ENCODE measurements at places on chromosomes 13 and 19.

GRCh38 chr19:18229474-18229873, 3.2 kb upstream of the PDE4C start:
- DNase-seq = no peak

DNA sequence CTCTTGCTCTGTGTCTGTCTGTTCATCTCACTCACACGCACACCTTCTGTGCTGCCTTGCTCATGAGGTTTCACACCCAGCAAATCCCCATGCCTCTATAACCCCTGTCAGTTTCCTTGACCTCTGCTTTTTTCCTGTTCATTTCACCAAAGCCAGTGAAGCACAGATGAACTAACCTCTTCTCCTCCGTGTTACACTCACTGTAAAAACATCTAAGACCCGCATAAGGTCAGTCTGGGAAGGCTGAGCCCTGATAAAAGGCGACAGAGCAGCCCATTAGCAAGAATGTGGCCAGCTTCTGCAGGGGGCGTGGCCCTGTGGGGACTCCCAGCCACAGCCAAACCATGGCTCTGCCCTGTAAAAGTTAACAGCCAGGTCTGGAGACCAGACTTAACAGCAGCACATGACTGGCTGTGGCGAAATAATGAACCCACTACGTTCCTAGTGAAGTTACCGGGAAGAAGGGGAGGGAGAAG, 42.8 kb upstream of the NPAS1 start:
- DNase-seq = no peak

- no peak for DNase-seq
These were observed 531.9 kb downstream of the KLF12 start for GRCh38 chr13:73602295-73602694.

GRCh38 chr19:7527516-7528191, 5.2 kb downstream of the MCOLN1 start:
- no peak for DNase-seq

DNA sequence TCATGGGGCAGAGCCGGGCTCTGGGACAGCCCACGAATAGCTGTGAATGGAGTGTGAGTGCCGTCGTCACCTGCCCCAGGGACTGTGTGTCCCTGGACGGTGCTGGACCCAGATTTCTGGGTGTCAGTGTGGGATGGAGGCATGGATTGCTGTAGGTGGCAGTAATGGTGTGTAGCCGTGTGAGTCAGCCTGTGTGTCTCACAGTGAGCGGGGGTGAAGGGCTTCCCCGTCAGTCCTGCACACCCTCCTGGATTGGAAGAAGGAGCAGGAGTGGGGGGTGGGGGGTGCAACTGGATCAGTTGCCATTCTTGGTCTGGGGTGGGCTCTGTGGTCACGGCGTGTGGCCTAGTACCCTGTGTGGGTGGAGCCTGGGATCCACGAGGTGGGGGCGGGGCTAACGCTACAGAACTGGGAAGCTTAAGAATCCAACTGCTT, 6.5 kb upstream of the LTBP4 start:
- DNase-seq = no peak

DNA sequence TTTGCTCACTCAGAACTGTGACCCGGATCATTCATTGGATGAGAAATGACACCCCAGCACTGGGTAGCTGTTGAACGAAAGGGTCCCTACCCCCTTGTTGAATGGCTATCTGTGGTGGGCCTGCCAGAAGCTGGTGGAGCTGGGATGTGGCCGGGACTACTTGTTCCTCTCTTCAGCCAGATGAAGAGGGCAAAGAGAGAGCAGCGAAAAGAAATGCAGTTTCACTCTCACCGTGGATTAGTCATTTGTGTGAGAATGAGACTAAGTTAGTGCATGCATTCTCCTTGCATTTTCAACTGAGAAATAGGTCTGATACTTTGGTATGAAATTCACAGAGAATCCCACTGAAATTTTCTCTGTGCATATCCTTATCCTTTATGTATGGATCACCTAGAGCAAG, 553.1 kb downstream of the IRS2 start:
- DNase-seq = no peak

GRCh38 chr19:4233282-4233853, 4.0 kb downstream of the EBI3 start:
- no peak for DNase-seq

DNA sequence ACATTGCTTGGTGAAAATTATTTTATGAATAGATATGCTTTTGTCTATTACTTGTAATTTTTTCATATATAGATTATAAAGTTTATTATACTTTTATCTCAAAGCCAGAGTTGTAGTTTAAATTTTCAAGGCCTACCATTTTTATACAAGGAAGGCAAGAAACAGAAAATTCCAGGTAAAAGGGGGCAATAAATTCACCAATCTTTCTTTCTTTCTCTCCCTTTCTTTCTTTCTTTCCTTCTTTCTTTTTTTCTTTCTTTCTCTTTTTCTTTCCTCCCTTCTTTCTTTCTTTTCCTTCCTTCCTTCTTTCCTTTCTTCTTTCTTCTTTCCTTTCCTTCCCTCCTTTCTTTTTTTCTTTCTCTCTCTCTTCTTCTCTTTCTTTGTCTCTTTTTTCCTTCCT, 529.4 kb downstream of the PCDH17 start:
- no peak for DNase-seq

DNA sequence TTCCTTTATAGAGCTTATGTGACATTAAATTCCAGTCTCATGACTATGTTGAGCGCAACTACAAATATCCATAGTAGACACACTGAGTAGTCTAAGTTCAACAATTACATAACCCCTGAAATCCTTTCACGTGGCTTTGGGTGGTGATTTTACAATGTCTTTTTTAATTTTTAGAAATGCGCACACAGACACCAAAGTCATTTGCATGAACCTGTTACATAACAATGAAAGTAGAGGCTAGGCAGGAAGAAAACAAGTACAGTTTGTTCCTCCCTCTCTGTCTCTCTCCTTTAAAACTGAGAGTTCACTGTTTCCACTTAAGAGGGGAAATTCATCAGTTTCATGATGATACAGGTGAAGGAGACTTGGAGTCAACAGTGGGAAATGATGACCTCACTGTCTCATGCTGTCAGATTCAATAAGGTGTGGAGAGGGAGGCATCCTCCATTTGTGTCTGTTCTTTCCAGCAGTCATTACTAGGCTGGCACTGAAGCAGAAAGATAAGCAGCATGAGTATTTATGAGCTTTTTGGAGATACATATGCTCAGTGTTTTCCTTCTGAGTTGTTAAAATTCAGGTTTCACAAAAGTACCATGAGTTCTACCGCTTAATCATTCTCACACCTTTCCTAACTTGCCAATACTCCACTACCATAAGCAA, 201.8 kb downstream of the LHFPL6 start:
- DNase-seq = no peak

Measured in HS-5 (cell line).